ENCODE measurements at places on chromosomes 5 and 9. TPM values are rescaled to one million over a fixed set of nuclear protein-coding genes. Genes with fewer than 3 reads are reported as not detected.

SLC34A1 gene
- total RNA-seq: not detected

SNCB gene
- not detected for total RNA-seq

MRPS27 gene
- total RNA-seq: 108 TPM

TPPP gene
- 0.18 TPM for total RNA-seq

SLC36A2 gene
- not detected for total RNA-seq

SLC6A3 gene
- not detected for total RNA-seq

MAP1B gene
- 155 TPM for total RNA-seq

TLX3 gene
- not detected for total RNA-seq

HDHD3 gene
- total RNA-seq: 6.1 TPM

SPATA24 gene
- 6.7 TPM for total RNA-seq

ARID3C gene
- 0.13 TPM for total RNA-seq

GGTA1 gene
- 0.53 TPM for total RNA-seq

SLC36A3 gene
- total RNA-seq: not detected

GTF2H2C gene
- total RNA-seq: 38.2 TPM

All from pulmonary artery endothelial cell (primary cell).